ENCODE measurements at places on chromosomes 2 and 18.

DNA sequence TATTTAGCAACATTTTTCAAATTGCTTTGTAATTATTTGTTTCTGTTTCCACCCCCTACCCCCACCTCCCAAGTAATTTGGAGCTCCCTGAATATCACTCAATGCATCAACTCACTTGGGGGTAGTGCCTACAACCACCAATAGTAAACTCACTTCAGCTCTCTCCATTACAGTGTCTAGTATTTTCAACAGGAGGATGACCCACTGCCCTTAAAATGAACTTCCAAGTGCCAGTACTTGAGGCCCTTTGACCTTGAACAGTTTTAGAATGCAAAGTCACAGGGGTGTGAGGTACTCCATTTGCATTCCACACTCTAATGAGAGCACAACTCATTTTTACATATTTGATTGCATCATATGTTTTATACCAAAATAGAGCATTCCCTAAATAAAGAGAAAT, 523.0 kb downstream of the ERBB4 start:
- DNase-seq: no peak

DNA sequence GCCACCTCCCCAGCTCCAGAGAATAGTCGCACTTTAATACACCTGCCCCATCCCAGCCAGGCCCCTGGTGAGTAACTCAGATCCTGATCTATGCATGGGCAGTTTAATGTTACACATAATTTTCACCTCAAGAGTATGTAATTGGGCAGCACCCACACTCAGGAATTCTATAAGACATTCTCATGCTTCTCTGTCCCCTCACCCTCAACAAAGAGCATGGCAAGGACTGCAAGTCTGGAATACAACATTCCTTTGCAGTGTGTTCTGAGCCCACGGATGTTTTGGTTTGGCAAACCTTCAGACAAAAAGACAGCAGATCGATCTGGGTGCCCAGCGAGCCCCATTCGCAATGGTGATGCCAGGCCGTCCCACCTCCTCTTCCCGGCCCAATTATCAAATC, 4.9 kb upstream of the SLC14A1 start:
- DNase-seq: no peak

- no peak for DNase-seq
These were observed 179.4 kb downstream of the ANTXR1 start for GRCh38 chr2:69192176-69192945.

GRCh38 chr2:127371037-127371436, 16.7 kb downstream of the MAP3K2 start:
- DNase-seq: no peak

GRCh38 chr2:190853531-190854383, 26.9 kb upstream of the GLS start:
- DNase-seq: no peak

GRCh38 chr2:155944218-155944617, 388.3 kb downstream of the NR4A2 start:
- no peak for DNase-seq

GRCh38 chr2:85958731-85959130, 69.9 kb upstream of the ST3GAL5 start:
- DNase-seq: no peak

GRCh38 chr2:144412709-144413108, 107.2 kb downstream of the ZEB2 start:
- DNase-seq: no peak

- no peak for DNase-seq
These were observed 413.6 kb upstream of the MEIS1 start for GRCh38 chr2:66021296-66021695.

DNA sequence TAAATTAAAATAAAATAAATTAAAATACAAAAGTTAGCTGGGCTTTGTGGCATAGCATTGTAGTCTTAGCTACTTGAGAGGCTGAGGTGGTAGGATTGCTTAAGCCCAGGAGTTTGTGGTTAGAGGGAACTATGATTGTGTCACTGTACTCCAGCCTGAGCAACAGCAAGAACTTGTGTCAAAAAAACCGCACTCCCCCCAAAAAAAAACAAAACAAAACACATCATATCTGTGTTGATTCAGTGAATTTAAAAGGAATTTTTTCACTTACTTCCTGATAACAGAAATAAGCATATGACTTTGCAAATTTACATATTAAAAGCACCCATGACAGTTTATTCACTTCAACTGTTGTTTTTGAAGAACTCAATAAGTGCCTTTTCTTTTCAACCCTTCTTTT, 68.1 kb upstream of the PELI1 start:
- no peak for DNase-seq

DNA sequence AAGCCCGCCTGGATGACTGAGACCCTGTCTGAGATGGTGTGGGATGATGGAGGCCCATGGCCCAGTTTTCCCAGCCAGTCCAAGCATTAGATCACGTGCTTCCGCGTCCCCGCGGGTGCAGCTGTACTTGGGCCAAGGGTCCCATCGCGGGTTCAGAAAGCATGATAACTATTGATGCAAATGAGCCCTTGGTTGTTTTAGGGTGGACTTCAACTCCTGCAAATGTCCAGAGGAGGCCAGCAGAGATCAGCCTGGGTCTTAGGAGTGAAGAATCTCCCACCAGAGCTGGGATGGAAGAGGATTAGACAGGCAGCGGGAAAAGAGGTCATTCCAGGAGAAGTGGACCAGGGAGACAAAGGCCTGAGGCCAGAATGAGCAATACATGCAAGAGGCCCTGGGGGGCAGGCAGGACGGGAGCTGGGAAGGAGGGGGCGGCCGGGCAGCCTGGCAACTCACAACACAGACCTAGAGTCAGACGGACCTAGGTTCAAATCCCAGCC, 89.9 kb upstream of the TMEM247 start:
- DNase-seq: no peak

- no peak for DNase-seq
These were observed 126.6 kb upstream of the PDE1A start for GRCh38 chr2:182553483-182553882.

- DNase-seq: no peak
These were observed 38.1 kb downstream of the NAPG start for GRCh38 chr18:10563886-10564285.

- DNase-seq: no peak
These were observed 3.7 kb downstream of the HDAC4 start for GRCh38 chr2:239396881-239397681.

- no peak for DNase-seq
These were observed 7.4 kb downstream of the COPS9 start for GRCh38 chr2:240128608-240129145.

GRCh38 chr2:190583507-190584337, 49.2 kb upstream of the NEMP2 start:
- no peak for DNase-seq

DNA sequence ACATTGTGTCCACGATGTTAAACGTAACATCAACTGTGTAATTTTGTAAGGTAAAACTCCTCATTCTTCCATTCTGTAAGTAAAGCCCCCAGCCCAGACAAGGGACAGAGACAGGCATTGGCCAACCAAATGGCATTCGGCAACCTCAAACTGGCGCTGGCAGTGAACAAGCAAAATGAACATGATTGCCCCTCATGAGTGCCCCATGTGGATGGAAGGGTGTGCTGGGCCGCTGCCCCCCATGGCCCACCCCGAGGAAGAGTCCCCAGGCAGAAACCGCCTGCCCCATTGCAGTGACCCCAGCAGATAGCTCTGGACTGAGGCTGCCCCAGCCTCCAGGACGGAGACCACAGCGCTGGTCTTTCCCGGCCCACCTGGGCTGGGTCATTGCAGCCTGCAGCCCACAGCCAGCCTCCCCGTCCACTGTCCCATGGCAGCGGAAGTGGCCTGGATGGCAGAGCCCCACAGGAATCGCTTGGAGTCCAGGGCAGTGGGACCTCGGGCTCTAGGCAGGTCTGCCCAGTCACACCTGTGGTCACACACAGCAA, 220.2 kb downstream of the HDAC4 start:
- DNase-seq: no peak

DNA sequence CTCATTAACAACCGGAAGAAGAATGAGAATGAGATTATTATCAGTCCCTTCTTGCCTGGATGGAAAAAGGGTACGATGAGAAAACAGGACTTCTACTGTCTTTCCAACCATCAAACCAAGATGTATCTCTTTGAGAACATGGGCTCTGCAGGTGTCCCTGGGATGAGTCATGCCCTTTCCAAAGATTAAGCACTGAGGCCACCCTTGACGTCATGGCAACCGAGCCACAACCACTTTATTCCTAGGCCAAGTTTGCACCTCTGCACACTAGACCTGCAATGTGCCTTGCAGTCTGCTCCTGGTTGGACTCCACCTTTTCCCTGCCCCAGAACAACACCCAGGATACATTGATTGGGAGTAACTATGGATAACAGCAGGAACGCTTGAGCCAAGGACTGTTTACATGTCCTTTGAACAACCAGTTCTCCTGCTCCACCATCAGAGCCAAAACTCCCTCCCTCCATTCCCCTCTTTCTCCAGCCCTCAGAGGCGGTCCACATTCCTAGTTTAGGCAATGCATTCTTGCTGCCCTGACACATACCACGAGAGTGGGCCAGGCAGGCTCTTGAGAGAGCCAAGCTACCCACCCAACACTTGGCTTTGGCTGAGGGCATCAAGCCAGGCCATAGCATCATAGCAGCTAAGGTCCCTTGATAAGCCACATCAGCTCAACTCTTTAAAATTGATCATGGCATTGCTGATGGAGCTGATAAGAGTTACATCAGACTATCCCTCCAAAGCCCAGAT, 310.7 kb downstream of the TNS1 start:
- DNase-seq: no peak

All from stimulated activated CD8-positive, alpha-beta memory T cell treated with anti-CD3 and anti-CD28 coated beads, Interleukin-4, amount 100 ng/mL, for 24 hours (primary cell).